ENCODE measurements at places on chromosomes 2 and 18. TPM values are rescaled to one million over a fixed set of nuclear protein-coding genes. Genes with fewer than 3 reads are reported as not detected.

IL18R1 gene
- total RNA-seq, result 18.4 TPM

DSEL gene
- total RNA-seq, result 0.10 TPM

NEB gene
- 0.14 TPM for total RNA-seq

ASPRV1 gene
- 0.59 TPM for total RNA-seq

DNA sequence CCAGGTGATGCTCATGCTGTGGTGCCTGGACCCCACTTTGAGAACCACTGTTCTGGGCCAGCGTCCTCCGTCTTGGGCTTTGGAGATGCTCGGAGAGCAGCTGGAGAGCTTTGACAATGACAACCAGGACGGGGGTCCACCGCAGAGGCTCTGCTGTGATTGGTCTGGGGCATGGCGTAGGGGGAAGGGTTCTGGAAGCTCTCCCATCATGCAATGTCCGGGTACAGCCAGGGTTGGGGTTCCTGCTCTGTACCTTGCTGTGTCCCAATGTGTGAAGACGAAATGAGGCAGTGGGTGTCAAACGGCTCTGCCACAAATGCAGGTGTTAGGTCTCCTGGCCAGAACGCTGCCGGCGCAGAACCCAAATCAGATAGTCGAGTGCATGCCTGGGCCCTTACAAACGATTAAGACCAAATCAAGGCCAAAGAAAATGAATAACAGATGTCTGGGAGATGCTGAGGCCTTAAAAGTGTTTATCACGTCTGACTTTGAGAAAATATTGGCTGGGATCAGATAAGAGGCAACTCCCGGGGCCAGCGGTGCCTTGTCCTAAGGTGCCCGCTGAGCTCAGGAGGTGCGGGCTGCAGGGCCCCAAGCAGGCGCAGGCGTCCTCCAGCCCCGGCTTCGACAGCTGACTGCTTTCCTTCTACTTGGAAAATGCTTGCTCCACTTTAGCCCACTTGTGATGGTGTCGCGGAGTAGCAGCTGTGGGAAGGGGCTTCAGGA is 117.2 kb downstream of the VAPA start:
- no peaks in the 10 kb centered on the region for H3K36me3 ChIP-seq
- no peak overlapping the region for H3K4me3 ChIP-seq
- H3K4me1 ChIP-seq, result peaks cover 5% of the 10 kb centered on the region
- no peak overlapping the region for H3K27ac ChIP-seq

- no peaks in the 10 kb centered on the region for H3K27me3 ChIP-seq
- peak; percentile 83 for DNase-seq
- no peaks in the 10 kb centered on the region for H3K36me3 ChIP-seq
- H3K4me1 ChIP-seq, result no peaks in the 10 kb centered on the region
These were observed 50.0 kb downstream of the HDHD2 start for GRCh38 chr18:47100212-47100831.

GRCh38 chr2:24107-24506 is 22.2 kb downstream of the FAM110C start:
- H3K4me3 ChIP-seq, result no peak overlapping the region
- no peaks in the 10 kb centered on the region for H3K36me3 ChIP-seq
- H3K27me3 ChIP-seq, result peaks cover 8% of the 10 kb centered on the region
- no peak overlapping the region for H3K27ac ChIP-seq

- no peak for DNase-seq
- H3K27me3 ChIP-seq, result peaks cover 13% of the 10 kb centered on the region
- no peak overlapping the region for H3K27ac ChIP-seq
- no peaks in the 10 kb centered on the region for H3K4me1 ChIP-seq
- no peaks in the 10 kb centered on the region for H3K36me3 ChIP-seq
These were observed 134.7 kb downstream of the PXDN start for GRCh38 chr2:1609485-1610095.

- no peaks in the 10 kb centered on the region for H3K4me1 ChIP-seq
- DNase-seq, result no peak
- H3K27ac ChIP-seq, result no peak overlapping the region
- H3K4me3 ChIP-seq, result no peak overlapping the region
These were observed 366.9 kb downstream of the EPHA4 start for GRCh38 chr2:221205103-221205673.

GRCh38 chr2:888211-888801 is 62.3 kb upstream of the SNTG2 start:
- H3K36me3 ChIP-seq, result no peaks in the 10 kb centered on the region
- no peak for DNase-seq
- H3K4me3 ChIP-seq, result no peak overlapping the region
- peaks cover 4% of the 10 kb centered on the region for H3K4me1 ChIP-seq

DNA sequence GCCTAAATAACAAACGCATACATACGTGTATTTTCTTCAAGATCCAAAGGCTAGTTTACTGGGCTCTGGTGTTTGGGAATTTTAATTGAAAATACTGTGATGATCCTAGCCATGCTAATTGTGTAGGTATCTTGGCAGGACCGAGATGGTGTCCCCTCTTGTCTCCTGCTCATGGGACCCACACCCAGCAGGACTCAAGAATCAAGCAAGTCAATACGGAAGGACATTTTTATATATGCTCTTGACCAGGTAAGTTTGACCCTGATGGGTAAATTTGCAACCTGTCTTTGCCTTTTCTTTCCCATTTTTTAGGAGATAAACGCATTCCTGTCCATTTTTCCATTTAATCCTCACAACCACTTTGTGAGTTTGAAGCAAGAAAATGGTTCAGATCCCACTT is 111.8 kb upstream of the MYCN start:
- no peak overlapping the region for H3K27ac ChIP-seq
- H3K4me3 ChIP-seq, result no peak overlapping the region
- H3K4me1 ChIP-seq, result no peaks in the 10 kb centered on the region
- no peak for DNase-seq

GRCh38 chr2:201235860-201236811 is 24.2 kb upstream of the CASP8 start:
- DNase-seq, result peak; percentile 72
- H3K36me3 ChIP-seq, result peaks cover 50% of the 10 kb centered on the region

DNA sequence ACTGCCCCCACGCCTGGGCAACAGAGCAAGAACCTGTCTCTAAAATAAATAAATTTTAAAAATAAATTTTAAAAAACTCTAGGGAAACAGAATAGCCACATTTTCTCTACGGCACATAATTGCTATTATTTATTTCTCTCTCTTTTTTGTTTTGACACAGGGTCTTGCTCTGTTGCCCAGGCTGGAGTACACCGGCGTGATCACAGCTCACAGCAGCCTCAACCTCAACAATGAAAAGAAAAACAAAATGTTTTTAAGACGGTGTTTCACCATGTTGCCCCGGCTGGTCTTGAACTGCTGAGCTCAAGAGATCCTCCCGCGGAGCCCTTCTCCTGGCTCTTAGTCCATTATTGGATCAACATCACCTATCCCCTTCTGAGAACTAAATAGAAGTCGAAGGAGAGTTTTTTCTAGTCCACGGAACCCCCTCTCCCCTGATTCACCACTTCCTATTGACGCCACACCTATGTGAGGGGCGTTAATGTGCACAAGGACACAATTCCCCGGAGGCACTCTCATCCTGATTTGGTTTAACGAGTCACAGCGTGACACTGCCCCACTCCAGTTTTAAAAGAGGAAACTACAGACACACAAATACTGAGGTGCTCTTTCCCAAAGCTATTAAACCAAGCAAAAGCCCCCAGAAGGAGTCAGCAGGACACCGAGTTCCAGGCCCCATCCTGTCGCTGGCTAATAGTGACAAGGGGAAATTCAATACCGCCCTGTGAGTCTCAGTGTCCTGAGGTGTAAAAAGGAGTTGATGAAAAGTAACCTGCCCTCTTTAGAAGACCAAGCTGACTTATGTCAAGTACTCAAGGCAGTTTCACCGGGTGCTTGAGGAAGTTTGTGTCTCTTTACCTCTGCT is 1.1 kb downstream of the NPC1 start:
- H3K27me3 ChIP-seq, result no peaks in the 10 kb centered on the region
- H3K4me3 ChIP-seq, result peak overlapping the region; percentile 91
- peaks cover 45% of the 10 kb centered on the region for H3K4me1 ChIP-seq
- peak; percentile 20 for DNase-seq

GRCh38 chr2:32752952-32753351 is 125.1 kb downstream of the TTC27 start:
- no peak for DNase-seq
- H3K27me3 ChIP-seq, result no peaks in the 10 kb centered on the region
- H3K4me1 ChIP-seq, result peaks cover 15% of the 10 kb centered on the region
- H3K4me3 ChIP-seq, result no peak overlapping the region

GRCh38 chr2:47301277-47301618 is 101.7 kb upstream of the MSH2 start:
- peaks cover 9% of the 10 kb centered on the region for H3K4me1 ChIP-seq
- peaks cover 11% of the 10 kb centered on the region for H3K27me3 ChIP-seq
- no peak for DNase-seq

GRCh38 chr2:188979187-188980114 is 5.3 kb downstream of the COL3A1 start:
- no peaks in the 10 kb centered on the region for H3K36me3 ChIP-seq
- peak overlapping the region; percentile 51 for H3K27ac ChIP-seq
- no peak overlapping the region for H3K4me3 ChIP-seq
- DNase-seq, result no peak
- H3K27me3 ChIP-seq, result peaks cover 15% of the 10 kb centered on the region

DNA sequence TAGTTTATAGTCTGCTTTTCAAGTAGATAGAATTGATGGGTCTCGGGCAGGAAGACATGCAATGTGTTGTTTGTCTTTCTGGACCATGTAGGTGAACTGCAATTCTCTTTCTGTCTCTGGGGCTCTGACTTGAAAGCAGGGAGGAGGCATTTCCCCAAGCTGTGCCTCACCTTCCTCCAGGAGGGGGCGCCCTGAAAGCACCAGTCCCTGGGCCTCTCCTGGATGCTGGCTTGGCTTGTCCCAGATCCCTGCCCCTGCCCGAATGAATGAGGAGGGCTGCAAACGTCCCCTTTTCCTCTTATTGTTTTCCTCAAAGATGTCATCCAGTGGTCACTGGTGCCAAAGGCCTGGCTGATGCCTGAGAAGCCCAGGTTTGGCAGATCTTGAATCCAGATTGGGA is 270.6 kb downstream of the CELF4 start:
- no peak overlapping the region for H3K4me3 ChIP-seq
- peak; percentile 25 for DNase-seq
- no peak overlapping the region for H3K27ac ChIP-seq
- H3K36me3 ChIP-seq, result no peaks in the 10 kb centered on the region
- no peaks in the 10 kb centered on the region for H3K27me3 ChIP-seq
